ENCODE measurements at places on chromosomes 5 and 9.
A peak's percentile ranks its signal among the peaks of the same experiment; 100 is the strongest.

GRCh38 chr9:120904061-120904977 is 22.3 kb downstream of the TRAF1 start:
- no peak for DNase-seq

- DNase-seq, result peak; percentile 24
Measured at GRCh38 chr9:69573651-69574050, 98.5 kb downstream of the APBA1 start.

DNA sequence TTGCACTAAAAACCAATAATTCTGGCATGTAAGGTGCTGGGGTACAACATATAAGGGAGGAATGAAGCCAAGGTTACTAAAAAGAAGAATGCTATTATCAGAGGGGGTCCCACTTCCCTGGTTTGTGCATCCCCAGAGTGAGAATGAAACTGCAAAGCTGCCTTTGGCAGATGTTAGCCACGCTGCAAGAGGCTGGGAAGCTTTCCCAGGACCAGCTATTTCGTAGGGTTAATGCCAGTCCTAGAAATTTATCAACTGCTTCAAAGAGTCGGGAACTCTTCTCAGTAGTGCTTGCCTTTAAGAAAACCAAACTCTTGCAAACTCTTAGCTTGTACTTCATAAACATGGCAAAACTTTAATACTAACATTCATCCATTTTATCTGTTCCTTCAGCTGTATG is 87.5 kb upstream of the NR5A1 start:
- no peak for DNase-seq

DNA sequence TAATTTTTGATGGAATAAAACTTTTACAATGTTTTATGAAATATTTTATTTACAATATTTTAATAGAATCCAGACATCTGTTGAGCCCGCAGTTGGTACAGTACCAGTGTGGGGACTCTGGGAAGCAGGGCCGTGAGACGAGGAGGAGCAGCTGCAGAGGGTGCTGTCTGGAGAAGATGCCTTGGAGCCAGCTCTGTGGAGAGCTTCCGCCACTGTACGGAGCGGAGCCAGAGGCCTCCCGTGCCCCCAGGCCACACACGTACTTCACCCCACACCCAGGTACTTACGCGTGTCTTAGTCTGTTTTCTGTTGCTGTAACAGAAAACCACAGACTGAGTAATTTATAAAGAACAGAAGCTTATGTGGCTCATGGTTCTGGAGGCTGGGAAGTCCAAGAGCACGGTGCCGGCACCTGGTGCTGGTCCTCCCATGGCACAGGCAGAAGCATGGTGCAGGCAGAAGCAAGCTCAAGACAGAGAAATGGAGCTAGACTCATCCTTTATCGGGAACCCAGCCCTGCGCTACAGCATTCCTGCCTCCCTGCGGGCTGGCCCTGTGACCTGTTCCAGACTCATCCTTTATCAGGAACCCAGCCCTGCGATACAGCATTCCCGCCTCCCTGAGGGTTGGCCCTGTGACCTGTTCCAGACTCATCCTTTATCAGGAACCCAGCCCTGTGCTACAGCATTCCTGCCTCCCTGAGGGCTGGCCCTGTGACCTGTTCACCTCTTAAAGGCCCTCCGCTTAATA is 23.3 kb downstream of the CEP72 start:
- DNase-seq, result peak; percentile 58

DNA sequence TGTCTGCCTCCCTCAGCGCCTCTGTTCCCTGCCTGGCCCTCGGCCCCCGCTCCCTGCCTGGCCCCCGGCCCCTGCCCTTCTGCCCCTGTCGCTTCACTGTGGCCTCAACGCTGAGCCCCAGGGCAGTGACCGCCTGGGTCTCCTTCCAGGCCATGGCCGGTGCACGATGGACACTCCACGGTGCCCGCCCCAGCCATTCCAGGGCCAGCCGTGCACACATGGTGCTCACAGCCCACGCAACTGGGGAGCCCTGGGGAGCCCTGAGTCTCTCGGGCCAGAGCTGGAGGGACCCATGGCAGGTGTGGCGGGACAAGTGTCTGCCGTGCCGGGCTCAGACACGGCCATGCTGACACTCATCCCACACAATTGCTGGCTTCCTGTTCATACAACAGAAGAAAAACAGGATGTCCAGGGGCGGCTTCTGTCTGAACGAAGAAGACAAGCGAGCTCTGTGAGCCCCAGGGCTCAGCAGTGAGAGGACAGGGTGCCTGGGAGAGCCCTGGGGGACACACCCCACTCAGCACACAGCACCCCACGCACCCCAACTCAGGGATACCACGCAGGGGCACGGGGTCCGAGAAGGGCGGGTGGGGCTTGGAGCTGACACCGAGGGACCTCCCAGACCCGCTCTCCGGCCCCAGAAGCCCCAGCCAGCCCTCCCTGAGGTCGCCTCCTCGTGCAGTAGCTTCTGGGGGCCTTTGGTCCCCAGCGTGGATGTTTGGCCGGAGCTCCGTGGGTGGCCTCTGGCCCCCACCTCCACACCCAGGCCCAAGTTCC is 35.7 kb downstream of the EXD3 start:
- DNase-seq, result no peak

- no peak for DNase-seq
Measured at GRCh38 chr9:118954857-118955256, 414.4 kb downstream of the BRINP1 start.

DNA sequence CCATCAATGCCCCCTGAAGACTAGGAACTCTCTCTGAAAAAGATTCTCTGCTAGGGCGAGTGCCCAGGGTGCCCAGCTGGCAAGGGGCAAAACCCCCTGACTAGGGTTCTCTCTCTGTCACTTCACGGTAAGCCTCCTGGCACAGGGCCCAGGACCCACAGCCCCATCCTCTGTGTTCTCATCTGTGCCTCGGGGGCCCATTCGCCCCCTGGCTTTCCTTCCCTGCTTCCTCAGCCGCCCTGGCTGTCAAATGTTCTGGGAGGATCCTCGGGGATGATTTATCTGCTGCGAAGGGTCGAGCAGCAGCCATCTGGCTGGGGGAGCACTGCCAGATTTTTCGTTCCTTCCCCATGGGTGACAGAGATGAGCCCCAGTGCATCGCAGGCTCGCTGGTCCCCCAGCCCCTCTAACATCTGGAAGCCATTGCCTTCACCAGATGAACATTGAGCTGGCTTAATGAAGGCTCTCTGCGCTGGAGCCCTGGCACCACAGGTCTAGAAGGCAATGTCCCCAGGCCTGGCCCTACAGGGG is 24.2 kb downstream of the HMCN2 start:
- DNase-seq, result peak; percentile 77

- no peak for DNase-seq
Measured at GRCh38 chr5:56648460-56649034, 166.8 kb upstream of the MAP3K1 start.

GRCh38 chr5:30809933-30810332 is 383.6 kb upstream of the CDH6 start:
- no peak for DNase-seq

DNA sequence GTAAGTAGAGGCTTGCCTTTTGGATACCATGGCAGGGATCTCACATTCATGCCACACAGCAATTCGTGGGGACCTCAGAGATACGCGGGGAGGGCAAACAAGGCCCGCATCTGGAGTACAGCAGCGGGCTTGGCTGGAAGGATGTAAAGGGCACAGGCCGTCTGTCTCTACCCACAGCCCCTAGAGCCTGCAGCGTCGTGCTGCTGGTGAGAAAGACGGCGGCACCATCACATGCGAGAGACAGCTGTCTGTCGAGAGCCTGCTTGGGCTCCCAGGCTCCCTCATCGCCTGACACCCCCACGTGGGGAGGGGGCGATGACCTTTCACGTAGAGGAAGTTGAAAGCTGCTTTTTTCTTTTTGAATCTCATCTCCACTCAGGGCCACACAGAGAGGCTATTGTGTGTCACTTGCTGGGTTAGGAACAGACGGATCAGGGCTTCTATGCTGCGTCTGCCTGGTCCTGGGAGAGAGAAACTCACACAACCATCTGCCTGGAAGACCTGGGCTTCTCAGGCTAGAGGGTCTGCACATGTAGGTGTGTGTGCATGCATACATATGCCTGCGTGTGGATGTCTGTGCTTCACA is 134.6 kb upstream of the PPP1R26 start:
- DNase-seq, result no peak

DNA sequence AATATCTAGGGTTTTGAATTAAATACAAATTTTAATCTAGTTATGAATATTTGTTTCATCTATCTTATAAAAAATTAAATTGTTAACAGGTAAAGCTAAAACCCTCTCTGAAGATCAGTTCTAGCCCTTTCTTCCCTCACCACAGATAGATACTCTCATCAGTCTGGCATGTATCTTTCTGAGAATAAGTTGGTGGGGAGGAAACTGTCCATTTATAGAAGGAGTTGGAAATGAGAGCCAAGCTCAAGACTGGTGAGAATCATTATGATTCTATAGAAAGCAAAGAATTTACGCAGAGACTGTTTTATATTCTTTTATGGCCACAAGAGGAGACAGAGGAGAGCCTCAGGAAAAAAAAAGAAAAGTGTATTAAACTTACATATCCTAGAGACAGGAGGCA is 59.0 kb downstream of the STARD4 start:
- no peak for DNase-seq

DNA sequence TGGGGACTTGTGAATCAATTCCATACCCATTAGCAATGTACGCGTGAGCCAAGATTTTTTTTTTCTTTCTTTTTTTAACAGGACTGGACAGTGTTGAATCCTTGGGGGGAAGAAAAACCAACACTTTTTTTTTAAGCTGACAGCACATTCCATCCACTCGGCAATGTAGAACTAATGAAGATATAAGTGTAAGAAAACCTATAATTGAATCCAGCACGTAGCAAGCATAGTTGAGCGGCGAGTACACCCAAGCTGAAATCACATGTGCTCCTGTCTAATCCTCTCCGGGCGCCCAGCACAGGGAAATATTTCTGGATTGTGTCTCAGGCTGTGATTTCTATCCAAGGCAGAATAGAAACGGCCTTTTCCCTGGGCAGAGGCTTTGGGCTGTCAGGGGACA is 118.2 kb downstream of the BOD1 start:
- DNase-seq, result peak; percentile 23

DNA sequence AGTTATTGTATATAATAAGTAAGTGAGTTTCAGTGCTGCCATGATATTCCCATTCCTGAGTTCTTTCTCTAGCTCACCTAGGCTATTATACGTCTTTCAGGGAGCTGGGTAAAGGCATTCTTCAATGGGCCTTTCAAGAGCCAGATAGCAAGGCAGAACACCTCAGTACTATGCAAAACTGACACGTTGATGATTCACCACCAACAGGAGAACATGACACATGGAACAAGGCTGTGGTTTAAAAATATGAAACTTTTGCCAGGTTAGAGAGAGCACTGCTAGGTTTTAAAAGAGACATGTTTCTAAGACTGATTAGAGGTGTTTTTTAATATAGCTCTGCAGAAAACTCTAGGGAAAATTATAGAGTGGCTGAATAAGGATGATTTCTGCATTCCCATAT is 95.9 kb downstream of the UGCG start:
- no peak for DNase-seq

DNA sequence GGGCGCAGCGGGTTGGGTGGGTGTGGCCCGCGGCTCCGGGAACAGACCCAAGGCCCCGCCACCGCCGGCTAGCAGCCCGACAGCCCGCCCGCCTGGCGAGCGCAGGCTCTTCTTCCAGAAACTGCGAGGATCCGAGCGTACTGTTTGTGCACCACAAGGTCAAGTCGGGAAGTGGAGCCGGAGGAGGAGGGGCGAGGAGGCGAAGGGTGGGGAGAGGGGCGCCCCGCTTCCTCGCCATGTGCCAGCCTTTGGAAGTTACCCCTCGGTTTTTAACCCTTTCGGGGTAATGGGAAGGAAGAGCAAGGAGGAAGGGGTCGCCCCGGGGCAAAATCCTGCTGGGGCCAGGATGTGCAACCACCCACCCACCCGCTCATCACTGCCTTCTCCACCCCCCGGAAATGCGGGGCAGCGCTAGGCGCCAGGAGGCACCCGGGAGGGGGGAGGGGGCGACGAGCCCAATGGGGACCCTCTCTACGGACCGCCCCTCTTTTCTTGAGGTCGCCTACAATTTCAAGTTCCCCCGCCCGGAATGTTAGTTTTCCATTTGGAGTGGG is 1.1 kb upstream of the JADE2 start:
- DNase-seq, result peak; percentile 82

Data from kidney (tissue), 22 donors.